ENCODE measurements at places on chromosomes 5 and 9.

DNA sequence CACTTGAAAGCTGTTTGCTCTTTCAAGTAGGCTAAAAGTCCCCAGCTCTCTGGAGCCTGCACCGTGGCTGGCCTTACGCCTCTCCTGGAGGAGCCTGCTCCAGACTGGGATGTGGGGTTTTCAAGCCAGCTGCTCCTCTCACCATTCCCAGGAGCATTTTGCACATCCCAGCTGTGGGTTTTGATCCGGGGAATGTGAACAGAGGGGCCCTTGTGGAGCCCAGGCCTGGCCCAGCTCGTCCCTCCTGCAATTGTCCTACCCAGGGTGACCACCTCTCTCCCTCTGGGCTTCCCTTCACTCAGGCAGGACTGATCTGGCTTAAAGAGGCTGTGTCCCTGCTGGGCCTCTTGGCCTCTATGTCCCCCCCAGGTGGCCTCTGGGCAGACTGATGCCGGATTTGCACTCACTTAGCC, 32.5 kb upstream of the TIFAB start:
- no peak for DNase-seq

- DNase-seq = no peak
Observed at GRCh38 chr9:109912726-109913460, 132.9 kb downstream of the PALM2AKAP2 start.

- no peak for DNase-seq
Observed at GRCh38 chr5:55894135-55894534, 43.0 kb downstream of the IL31RA start.

- DNase-seq = no peak
Observed at GRCh38 chr5:154466147-154466546, 11.9 kb downstream of the HAND1 start.

GRCh38 chr9:5354184-5354583, 14.5 kb upstream of the RLN1 start:
- DNase-seq = no peak

DNA sequence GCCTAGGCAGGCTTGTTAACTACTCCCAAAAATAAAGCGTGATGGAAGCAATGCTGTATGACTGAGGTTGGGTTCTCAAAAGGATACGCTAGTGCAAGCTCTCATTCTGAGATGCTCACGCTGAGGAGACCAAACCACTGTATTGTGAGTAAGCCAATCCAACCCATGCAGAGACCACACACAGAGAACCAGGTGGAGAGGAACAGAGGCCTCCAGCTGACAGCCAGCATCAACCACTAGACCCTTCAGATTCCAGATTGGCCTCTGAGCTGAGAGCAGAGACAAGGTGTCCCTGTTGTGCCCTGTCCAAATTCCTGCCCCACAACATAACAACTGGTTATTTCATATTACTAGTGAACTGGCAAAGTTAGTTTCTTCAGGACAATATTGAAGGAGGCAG, 4.5 kb downstream of the TSTD2 start:
- no peak for DNase-seq

- DNase-seq = peak; percentile 54
Observed at GRCh38 chr5:158384535-158385481, 525.9 kb upstream of the CLINT1 start.

DNA sequence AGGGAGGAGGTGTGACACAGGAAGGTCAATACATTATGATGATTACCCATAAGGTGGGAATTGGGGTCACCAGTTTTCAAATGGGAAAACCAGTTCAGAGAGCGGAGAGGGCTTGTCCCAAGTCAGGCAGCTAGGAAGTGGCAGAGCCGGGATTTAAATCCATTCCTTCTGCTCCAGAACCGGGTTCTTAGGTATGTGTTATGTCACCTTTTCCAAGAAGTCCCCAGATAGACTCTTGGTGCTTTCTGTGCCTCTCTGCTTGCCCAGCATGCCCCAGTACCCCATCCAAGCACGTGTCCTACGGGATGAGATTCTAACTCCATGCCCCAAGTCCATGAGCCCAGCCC, 69.9 kb downstream of the LMX1B start:
- no peak for DNase-seq

DNA sequence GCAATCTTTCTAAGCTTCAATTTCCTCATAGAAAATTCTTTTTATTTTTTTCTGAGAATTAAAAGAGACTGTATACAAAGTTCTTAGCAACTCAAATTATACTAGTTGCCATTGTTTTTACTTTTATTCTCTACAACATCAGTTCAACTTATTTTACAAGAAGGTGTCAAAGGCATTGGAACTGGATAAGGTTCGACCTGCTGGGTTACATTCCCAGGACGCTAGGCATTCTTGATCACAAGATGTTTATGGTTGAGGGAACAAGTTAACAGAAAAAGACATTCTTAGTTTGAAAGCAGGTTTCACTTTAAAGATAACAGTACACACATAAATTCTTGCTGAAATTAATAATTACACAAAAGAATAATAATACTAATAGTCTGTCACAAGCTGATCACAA, 163.5 kb upstream of the SNX2 start:
- no peak for DNase-seq

- DNase-seq = no peak
Observed at GRCh38 chr9:116623715-116624114, 63.4 kb upstream of the TRIM32 start.

- DNase-seq = peak; percentile 7
Observed at GRCh38 chr9:93290495-93291434, 106.8 kb downstream of the WNK2 start.

GRCh38 chr5:11407556-11408145, 496.6 kb downstream of the CTNND2 start:
- no peak for DNase-seq
